ENCODE measurements at places on chromosomes 1 and 21.

GRCh38 chr1:12552951-12553921, 64.8 kb downstream of the DHRS3 start:
- no peak for DNase-seq

- no peak for DNase-seq
Measured at GRCh38 chr1:28631713-28632112, 11.2 kb downstream of the TAF12 start.

DNA sequence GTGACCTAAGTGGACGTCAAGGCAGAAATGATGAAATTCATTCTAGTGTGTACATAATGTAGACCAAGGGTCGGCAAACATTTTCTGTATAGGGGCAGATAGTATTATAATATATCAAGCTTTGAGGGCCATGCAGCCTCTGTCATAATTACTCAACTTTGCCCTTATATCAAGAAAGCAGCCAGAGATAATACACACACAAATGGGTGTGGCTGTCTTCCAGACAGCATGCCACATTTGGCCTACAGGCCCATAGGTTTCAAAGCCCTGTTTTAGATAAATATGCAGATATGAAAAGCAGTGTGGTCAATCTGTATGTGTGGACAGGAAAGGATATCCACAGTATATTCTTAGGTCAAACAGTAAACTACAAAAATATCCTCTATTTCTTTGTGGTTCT, 320.1 kb upstream of the FMN2 start:
- no peak for DNase-seq

DNA sequence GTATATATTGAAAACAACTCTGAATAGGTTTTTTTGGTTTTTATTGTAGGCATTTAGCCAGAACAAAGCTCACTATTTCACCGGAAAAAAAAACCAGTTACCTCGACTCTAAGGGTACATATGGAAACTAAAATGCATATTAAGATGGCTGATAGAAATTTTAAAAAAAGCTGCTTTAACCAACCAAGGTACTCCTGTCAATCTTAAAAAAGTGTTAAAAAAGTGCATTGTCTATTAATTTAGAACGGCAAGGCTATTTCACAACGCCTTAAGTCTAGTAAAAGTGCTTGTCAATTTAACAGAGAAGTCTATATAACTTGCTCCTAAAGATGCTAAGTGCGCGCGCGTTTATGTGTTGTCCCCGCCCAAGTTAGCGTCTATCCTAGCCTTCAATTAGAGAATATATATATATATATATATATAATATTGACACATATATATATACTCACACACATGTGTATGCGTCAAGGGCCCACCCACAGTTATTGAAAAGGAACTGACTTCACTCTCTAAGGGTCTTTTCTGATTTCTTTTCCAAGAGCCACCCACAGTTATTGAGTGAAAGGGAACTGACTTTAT, 934 bp downstream of the ASPM start:
- no peak for DNase-seq

DNA sequence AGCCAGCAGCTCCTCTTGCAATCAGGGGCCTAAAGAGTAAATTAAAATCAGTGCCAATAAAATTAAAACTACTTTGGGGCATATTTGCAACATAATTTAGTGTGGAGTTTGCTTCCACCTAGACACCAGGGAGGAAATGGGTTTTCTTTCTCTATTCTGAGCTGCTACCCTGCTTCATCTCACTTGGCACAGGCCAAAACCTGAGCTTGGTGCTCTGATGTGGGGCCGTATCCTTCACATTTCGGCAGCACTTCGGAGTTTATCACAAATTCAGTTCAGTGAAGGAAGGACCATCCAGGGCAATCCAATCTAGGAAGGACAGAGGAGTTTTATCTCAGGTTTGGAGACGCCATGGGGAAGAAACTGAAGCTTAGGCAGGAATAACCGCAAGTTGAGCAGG, 123.6 kb upstream of the SPATA6 start:
- no peak for DNase-seq

All from NCI-H1694 (cell line).